ENCODE measurements at places on chromosomes 11 and 22.

GRCh38 chr11:8039530-8040260 lies 41.3 kb upstream of the TUB start:
- DNase-seq = no peak

DNA sequence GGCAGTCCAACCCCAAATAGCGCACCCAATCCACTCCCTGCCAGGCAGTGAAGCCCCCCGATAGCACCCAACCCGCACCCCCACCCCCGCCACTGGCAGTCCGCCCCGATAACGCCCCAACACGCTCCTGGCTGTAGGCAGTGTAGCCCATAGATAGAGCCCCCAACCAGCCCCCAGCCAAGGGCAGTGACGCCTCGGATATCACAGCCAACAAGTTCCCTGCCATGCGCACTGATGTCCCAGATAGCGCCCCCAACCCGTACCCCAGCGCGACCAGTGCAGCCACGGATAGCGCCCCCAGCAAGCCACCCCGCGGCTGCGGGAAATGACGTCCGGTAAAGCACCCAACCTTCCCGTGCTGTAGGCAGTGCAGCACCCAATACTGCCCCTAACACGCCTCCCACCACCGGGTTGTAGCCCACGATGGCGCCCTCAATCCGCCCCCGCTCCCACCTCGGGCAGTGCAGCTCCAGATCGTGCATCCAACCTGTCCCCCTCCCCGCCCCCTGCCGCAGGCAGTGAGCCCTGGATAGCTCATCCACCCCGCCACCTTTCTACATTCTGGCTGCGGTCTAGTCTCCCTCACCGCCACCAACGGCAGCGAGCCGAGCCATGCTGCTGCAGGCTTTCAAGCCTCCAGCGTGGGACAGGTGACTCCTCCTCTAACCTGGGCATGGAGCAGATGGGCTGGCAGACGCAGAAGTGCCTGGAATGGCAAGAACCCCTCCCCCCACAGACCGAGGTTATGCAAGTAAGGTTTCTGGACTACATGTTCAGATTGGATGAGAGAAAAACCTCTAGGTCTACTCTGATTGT lies 625 bp downstream of the RFPL2 start:
- no peak for DNase-seq

DNA sequence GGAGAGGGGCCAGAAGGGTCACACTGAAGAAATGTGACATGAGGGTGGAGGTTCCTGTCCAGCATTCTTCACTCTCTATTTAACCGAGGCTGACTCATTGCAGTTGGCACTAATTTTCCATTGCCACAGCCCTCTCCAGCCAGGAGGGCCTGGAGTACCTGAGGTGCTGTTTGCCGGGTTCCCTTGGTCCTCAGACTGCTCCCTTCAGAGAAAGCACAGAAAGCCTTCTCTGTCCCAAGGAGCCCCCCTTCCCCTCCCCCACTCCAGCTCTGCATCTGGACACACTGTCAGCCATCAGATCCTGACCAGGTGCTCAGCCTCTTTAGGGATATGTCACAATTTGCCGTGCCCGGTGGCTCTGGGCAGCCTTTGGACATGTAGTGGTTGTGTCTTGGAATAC lies 3.2 kb upstream of the C11orf91 start:
- DNase-seq = no peak

DNA sequence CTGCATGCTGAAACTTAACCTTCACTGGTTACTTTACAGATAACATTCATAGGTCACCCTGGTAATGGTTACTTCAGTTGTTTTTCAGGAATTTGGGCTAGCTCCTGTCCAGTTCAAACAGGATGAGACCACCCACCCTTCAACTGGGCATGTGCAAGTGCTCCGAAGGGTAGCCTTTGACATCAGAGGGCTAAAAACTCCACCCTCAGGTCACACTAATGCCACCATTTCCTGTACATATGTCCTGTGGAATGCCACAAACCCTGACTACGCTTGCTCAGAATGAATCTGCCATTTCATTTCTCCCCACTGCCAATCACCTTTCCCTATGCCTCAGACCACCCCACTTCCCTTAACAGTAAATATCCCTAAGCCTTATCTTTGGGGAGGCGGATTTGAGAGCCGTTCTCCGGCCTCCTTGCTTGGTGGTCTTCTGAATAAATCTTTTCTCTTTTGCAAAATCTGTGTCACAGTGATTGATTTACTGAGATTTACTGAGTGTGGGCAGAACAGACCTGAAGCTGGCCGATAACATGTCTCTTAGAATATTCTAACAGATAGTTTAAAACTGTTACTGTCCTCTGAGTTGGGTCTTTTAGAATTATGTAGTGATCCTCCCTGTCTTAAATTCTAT lies 25.4 kb upstream of the FXYD2 start:
- DNase-seq = no peak

GRCh38 chr22:39932918-39933649 lies 27.1 kb upstream of the TMA7B start:
- DNase-seq = no peak

DNA sequence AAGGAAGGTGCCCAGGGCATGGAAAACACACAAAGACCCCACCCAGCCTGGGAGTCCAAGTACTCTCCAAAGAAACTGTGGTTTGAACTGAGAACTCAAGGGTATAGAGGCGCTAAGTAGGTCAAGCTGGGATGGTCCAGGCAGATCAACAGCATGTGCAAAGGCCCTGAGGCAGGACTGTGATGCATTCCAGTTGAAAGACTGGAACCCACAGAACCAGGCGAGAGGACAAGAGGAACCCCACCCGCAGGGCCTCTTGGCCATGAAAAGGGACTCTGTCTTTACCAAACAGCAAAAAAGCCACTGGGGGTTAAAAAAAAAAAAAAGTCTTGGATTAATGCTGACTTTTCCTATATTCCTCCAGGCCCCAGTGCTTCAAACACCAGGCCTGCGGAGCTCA lies 14.3 kb downstream of the CARD10 start:
- no peak for DNase-seq

- DNase-seq = no peak
Observed at GRCh38 chr11:124623861-124624525, 1.3 kb downstream of the TBRG1 start.

GRCh38 chr11:119441898-119442243 lies 18.9 kb upstream of the THY1 start:
- no peak for DNase-seq

DNA sequence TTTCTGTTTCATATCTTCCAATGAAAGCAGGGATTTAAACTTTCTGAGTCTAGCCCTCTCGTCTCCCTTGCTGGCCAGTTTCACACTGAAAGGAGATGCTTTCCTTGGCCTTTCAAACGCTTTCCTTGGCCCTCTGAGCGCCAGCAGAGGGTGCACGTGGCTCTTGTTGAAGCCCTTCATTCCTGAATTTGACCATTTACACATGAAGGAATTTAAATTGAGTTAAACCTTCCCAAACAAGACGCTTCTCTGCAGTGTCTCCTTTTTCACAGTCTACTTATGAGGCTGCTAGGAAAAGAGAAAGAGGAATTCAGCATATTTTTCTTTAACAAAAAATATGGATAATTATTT lies 21.6 kb downstream of the NNMT start:
- DNase-seq = no peak

GRCh38 chr22:49561338-49561737 lies 266.3 kb downstream of the BRD1 start:
- no peak for DNase-seq

DNA sequence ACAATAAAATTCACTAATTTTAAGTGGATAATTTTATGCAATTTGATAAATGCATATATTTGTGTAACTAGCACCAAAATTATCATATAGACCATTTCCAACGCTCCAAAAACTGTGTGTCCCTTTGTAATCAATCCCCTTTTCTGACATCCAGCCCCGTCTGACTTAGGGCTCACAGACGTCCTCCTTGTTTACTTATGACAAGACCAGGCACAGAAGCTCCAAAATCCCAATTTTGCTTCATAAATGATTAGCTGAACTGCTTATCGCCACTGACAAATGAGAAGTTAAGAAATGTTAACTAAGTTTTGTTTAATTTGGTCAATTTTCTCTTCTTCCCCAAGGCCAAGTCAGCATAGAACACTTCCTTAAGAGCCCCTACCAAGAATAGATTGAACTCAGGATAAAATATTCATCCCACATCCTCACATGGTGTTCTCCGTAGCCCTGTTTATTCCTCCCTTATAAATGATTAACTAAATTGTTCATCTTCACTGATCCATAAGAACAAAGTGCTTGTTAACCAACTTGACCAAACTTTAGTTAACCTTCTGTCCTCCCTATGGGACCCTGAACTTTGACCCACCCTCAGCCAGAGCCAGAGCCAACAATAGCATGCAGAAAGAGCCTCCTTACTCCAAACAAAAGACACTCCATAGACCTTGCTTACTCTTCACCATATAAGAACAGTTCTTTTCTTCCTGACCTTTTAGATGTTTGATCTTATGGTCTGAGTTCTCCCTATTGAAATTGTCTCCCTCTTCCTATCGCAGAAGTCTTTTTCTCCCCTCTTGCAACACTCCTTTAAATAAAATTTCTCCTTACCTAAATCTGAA lies 30.8 kb upstream of the GLYAT start:
- DNase-seq = no peak

GRCh38 chr11:33064866-33065265 lies 25.5 kb downstream of the TCP11L1 start:
- no peak for DNase-seq

GRCh38 chr22:19937616-19938473 lies 3.7 kb upstream of the COMT start:
- DNase-seq = no peak

GRCh38 chr11:94747146-94747545 lies 21.0 kb upstream of the AMOTL1 start:
- no peak for DNase-seq

All from thoracic aorta (tissue), 2 donors.